ENCODE measurements at places on chromosomes 5 and 9.

DNA sequence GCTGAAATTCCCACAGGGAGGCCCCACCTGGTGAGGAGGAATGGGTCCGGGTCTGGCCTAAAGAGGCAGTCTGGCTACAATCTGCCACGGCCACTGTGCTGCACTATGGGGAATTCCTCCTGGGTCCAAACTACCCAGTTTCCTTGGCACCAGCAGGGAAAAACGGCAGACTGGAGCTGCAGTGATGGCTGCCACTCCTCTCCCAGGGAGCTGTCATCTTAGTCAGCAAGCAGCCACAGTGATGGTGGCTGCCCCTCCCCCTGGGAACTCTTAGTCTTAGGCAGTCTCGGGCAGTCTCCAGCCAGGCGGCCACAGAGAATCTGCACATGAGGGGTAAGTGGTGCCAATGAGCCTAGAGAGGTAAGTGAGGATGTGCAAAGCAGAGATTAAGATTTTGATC lies 205.8 kb downstream of the TMEM38B start:
- DNase-seq: no peak

- DNase-seq: no peak
Observed at GRCh38 chr9:134405527-134405926, 79.3 kb downstream of the RXRA start.

GRCh38 chr5:96896806-96897205 lies 20.5 kb downstream of the ERAP2 start:
- DNase-seq: no peak

- no peak for DNase-seq
Observed at GRCh38 chr9:119788921-119789320, 419.7 kb upstream of the BRINP1 start.

DNA sequence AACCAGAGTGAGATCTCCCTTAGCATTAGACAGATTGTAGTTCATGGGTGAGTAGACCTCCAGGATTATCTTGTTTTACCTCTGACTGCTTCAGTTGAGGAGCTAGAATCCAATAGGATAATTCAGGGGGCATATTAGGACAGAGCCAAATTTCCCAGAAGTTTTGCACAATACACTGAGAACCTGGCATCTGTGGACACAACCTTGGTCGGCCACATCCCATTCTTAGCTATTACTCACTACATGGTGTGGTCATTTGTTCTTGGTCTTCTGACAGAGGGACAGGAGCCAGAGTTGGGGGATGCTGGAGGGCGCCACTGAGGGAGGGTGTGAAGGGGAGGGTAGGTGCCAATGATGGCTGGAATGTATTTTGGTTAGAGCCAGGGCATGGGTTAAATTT lies 66.6 kb downstream of the NPR3 start:
- no peak for DNase-seq

GRCh38 chr9:7154003-7154619 lies 396.3 kb downstream of the KDM4C start:
- no peak for DNase-seq

GRCh38 chr9:106066940-106067524 lies 372.7 kb downstream of the TMEM38B start:
- DNase-seq: no peak

GRCh38 chr5:15940905-15941304 lies 238.7 kb downstream of the MARCHF11 start:
- DNase-seq: no peak

DNA sequence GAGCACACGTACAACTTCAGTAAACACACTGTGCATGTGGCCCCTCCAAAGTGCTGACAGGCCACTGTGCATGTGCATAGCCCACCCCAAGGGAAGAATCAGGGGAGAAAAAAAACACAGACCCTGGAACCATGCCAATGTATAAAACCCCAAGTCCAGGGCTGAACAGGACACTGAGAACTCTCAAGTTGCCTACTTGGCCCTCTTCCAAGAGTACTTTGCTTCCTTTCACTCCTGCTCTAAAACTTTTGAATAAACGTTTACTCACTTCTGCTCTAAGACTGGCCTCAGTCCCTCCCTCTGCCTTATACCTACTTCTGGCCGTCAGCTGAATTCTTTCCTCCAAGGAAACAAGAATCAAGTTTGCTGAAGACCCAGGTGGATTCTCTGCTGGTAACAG lies 77.7 kb upstream of the NFIB start:
- DNase-seq: no peak

- no peak for DNase-seq
Observed at GRCh38 chr5:133742431-133742988, 130.2 kb upstream of the FSTL4 start.

DNA sequence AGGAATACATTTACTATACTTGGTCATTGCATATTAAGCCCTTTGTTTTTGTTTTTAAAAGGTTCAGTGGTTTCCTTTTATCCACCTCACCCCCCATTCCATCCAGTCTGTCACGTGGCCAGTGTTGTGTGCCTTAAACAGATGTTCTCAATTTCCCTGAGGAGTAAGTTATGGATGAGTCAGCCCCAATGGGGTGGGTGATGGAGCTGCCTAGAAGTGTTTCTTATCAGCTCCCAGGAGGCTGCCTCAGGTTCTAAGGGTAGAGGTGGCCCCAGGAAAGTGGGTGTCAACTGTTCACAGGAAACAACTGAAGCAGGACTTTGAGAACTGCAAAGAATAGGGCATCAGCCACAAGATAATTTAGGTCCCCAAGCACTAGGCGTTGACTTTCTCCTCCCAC lies 41.1 kb downstream of the ACTBL2 start:
- DNase-seq: no peak

DNA sequence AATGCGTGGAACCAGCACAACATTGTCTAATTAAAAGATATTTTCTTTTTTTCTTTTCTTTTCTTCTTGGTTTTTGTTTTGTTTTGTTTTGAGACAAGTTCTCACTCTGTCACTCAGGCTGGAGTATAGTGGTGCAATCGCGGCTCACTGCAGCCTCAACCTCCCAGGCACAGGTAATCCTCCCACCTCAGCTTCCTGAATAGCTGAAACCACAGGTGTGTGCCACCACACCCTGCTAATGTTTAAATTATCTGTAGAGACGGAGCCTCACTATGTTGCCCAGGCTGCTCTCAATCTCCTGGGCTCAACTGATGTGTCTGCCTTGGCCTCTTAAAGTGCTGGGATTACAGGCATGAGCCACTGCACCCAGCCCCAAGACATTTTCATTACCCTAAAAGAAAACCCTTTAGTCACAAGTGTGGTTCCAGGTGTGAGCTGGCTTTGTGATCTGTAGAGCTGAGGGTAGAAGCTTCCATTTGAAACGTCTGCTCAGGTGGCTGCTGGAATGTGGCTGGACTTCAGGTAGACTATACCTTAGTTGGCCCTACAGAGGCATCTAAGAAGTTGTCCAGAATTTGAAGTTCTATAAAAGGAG lies 19.1 kb upstream of the NEK6 start:
- no peak for DNase-seq

DNA sequence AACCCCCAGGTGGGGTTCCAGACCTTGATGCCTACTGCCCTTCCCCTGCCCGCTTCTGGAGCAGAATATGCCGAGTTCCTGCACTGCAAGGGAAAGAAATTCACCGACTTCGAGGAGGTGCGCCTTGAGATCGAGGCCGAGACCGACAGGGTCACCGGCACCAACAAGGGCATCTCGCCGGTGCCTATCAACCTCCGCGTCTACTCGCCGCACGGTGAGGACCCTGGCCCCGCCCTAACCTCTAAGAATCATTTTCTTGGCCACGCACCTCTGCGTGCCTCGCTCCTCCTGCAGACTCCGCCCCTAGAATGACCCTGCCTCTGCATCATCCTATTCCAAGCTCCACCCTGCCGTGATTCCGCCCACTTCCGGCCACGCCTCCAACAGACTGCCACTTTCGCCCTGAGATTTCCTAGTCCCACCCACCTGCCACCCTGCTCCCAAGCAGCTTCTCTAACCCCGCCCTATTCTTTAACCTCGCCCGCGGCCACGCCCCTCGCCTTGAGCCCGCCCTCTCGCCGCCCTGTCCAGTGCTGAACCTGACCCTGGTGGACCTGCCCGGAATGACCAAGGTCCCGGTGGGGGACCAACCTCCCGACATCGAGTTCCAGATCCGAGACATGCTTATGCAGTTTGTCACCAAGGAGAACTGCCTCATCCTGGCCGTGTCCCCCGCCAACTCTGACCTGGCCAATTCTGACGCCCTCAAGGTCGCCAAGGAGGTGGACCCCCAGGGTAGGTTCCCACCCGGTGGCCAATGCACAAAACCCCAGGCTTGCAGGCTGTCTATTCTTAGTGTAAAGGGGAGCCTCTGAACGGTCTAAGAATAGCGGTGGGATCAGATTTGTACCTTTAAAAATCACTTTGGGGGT lies 15.6 kb downstream of the DNM1 start:
- peak; percentile 70 for DNase-seq

DNA sequence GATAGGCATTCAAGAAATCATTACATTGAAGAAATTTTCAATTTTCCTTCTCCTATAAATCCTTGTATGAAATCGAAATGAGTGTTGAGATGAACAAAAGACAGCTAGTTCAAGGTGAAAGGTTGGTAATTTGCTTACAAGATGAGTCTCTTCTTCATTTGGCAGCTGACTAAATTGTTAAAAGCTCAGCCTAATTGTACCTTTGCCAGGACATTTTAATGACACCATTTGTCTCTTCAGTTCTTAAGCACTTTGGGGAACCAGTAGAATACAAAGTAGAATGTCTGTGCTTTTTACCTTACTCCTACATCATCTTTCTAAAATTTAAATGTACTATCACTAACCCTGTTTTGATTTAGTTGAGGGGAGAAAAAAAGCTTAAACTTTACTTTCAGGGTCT lies 59.4 kb downstream of the GRAMD2B start:
- no peak for DNase-seq

- DNase-seq: no peak
Observed at GRCh38 chr5:17890501-17890900, 256.2 kb downstream of the TAF11L14 start.

GRCh38 chr9:36173861-36174260 lies 4.7 kb downstream of the CCIN start:
- no peak for DNase-seq

DNA sequence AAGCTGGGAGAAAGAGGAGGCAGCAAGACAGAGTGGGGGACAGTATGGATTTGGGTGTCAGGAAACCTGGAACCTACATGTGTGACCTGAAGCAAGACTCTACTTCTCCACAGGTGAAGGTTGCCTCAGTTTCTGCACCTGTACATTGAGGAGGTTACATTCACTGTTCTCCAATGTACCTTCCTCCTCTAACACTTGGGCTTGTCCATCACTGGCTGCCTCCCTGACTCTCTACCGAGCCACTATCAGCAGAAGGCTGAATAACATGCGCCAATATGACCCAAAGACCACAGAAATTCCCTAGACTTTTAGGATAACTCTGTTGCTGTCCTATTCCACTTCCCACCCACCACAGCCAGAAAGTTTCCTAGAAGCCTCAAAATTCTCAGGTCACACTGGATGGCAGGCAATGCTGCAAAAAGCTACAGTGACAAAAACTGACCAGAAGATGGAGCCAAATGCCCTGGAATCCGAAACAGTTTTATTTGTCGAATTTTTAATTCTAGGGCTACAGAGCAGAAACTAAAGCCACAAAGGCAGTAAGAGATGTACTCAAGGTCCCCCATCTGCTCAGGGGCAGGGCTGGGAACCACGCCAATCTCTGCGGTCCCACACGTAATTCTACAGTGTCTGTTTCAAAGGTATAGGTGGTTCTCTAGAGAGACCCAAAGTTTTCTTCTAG lies 64.4 kb downstream of the FAM114A2 start:
- no peak for DNase-seq

GRCh38 chr9:93574900-93575795 lies 1.2 kb upstream of the PHF2 start:
- no peak for DNase-seq

- DNase-seq: no peak
Observed at GRCh38 chr5:2797981-2798380, 46.5 kb upstream of the IRX2 start.

DNA sequence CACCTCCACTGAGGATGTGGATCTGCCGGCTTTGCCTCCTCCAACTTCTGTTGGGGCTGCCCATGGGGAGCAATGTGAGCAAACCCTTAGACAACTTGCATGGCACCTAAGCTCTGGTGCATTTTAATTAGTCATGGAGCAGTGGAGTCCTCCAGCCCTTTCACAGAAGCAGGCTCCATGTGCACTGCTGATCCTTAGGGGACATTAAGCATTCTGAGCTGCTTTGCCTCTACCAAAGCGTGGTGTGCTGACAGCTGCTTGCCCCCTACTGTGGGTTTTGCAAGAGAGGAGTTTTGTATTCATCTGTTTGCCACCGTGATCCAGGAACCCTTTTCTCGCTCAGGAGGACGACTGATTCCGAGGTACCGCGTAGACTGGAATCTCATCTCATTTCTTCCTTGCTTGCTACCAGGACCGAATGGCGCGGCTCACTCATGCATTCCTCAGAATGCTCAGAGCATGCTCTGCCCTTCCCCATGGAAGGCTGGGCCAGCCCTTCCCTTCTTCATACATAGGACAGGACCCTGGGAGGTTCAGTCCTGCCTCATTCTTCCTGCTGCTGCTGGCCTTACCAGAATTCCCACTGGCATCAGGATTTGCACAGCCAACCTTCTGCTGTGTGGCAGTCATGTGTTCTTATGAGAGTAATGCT lies 432.5 kb downstream of the GADD45G start:
- DNase-seq: no peak

- DNase-seq: no peak
Observed at GRCh38 chr5:59565551-59565950, 328.0 kb downstream of the PDE4D start.

DNA sequence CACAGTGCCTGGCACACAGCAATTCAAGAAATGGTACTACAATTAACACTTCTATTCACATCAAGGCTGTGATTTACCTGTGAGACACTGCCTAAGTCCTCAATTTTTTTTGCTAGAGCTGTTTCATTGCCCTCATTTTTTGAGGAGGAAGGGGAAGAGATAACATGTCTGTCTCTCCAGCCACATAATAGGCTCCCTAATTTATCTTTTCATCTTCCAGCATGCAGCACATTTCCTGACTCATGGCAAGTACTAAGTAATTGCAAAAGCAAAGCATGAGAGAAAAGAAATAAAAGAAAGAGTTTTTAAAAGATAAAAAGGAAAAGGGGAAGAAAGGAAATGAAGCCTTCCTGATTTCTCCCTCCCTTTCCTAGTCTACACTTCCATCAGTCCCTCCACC lies 26.9 kb upstream of the RNF38 start:
- no peak for DNase-seq

GRCh38 chr9:133852431-133852830 lies 114.3 kb upstream of the SARDH start:
- no peak for DNase-seq

- DNase-seq: no peak
Observed at GRCh38 chr5:179345433-179346321, at the start of gene ADAMTS2. TSS of gene ADAMTS2 (minus strand) at chr5:179345461. CDS start at chr5:179345328, 133 bp downstream.

DNA sequence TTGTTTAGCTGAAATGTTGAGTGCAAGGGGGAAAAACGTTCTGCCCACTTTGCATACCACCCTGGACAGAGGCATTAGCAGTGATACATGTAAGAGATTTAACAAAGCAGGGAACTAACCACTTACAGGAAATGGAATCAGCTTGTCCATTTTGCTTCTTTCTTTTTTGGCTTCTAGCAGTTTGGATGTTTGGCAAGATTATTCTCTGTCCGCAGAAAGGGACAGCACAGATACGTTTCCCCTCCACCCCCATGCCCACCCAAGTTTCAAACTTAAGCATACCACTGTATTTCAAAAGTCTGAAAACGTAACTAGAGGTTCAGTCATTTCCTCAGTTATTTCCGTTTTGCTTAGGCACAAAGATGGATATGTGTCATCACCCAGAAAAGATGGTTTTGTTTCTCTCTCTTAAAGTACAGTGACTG lies 118.4 kb downstream of the GDNF start:
- DNase-seq: no peak
